ENCODE measurements at places on chromosomes 4 and X.

- DNase-seq = no peak
Observed at GRCh38 chr4:26226629-26227376, 94.0 kb upstream of the RBPJ start.

DNA sequence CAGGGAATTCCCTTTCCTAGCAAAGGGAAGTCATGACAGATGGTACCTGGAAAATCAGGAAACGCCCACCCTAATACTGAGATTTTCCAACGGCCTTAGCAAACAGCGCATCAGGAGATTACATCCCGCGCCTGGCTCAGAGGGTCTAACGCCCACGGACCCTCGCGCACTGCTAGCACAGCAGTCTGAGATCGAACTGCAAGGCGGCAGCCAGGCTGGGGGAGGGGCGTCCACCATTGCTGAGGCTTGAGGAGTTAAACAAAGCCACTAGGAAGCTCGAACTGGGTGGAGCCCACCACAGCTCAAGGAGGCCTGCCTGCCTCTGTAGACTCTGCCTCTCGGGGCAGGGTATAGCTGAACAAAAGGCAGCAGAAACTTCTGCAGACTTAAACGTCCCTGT is 507.7 kb downstream of the ZIC3 start:
- DNase-seq = no peak

DNA sequence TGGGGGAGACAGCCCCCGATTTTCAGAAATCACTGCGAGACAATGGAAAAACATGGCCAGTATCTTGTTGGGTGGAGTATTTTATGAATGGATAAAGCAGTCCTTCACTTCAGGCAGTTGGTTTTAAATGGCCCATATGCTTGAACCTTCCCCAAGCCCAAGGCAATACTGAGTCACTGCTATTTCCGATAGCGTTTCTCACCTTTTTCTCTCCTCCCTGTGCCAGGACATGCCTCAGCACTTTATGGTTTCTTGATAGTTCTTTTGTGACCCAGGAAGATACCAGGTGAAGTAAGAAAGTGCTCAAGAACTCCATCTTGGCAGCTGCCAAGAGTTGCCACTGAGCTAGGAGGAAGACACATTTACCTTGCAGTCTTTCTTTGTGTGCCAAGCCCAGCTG is 26.8 kb upstream of the ESX1 start:
- no peak for DNase-seq

GRCh38 chrX:152735860-152736511 is 2.4 kb downstream of the MAGEA12 start:
- DNase-seq = no peak

- no peak for DNase-seq
Observed at GRCh38 chr4:89305712-89306437, 1.7 kb downstream of the GPRIN3 start.

- no peak for DNase-seq
Observed at GRCh38 chr4:168291242-168291641, 27.3 kb downstream of the DDX60 start.

DNA sequence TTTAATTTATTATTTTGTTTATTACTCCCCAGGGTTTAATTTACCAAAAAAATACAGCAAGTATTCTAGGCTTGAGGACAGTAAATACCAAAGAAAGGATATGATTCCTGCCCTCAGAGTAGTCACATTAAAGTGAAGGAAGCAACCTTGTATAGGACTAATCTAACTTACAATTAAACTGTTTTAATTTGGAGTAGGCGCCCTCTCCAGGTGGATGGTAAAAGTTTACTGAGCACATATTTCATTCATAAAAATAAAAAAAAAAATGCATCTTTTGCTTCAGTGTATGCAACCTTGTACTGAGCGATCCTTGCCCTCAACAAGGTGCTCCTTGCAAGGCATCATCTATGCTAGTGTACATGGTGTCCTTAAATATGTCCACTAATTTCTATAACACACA is 72.0 kb upstream of the MAGEB16 start:
- no peak for DNase-seq

- peak; percentile 78 for DNase-seq
Observed at GRCh38 chr4:173264684-173265185, 69.4 kb downstream of the HMGB2 start.

DNA sequence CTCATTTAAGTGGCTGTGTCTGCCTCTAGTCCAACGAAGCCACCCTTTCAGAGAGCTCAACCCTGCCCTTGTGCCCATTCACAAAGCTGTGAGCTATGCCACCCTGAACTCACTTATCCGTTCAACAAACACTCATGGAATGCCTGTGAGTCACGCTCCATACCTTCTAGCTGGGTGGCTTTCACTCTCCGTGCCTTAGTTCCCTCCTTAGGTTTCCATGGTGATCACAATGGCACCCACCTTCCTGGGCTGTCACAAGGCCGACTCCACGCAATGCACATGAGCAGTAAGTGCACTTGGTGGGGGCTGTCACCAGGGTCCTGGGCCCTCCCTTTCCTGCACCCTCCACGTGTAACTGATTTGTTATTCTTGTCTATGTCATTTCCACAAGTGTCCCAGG is 37.2 kb upstream of the PPP2R2C start:
- no peak for DNase-seq

DNA sequence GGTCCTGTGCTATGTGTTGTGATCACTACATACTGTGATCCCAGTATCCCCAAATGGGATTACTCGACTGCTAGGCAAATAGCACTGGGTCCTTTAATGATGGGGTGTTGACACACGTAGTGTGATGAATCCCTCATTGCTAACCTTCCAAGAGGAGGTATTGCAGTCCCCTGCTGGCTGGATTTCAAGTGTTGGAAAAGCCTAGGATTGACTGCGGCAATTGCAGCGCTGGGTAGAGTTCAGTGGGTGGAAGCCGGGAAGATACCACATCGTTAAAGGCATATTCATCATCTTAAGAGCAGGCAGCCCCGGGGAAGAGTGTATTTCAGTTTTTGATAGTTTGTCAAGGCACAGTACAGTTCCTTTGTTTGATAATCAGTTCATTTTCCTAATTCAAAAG is 159.9 kb downstream of the TRIML1 start:
- no peak for DNase-seq

DNA sequence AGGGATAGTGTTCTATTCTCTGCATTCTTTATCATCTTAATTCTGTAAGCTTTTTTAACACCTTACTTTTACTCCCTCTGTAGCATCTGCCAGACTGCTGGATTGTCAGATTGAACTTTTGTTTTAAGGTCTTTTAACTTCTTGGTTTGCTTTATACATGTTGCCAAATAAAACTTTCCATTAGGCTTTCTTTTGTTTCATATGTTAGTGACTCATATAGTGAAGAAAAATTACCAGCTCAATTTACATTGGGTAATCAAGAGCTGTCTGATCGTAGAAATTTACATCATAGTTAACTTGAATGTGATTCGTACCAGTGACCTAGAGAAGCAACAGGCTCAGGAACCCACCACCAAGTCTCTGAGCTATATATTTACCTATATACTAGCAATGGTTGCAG is 28.5 kb upstream of the KLHL4 start:
- no peak for DNase-seq

- no peak for DNase-seq
Observed at GRCh38 chrX:146243041-146243440, 425.4 kb downstream of the SLITRK2 start.

DNA sequence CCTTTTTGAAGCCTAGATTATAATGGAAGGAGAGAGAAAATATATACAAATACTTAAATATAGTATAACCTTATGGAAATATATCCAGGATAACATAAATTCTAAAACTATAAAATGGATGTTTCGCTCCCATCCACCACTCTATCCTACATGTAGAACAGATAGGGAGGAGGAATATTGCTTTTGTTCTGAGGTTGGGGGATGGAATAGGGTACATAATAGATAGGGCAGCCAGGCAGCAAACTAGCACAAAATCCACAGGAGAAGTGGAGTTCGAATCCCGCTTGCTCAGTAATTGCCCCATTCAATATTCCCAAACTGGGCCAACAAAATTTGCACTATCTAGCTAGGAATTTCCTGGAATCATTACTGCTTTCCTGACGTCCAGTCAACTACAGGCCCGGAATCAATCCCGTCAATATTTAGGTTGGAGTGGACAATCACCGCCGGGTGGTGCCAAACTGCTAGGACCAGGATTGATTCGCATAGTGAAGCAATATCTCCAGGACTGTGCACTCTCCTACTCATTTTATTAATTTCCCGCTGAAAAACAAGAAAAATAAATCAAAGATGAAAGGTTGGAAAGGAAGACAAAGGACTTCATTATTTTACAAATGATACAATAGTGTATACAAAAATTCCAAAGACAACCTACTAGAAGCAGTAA is 40.4 kb upstream of the PAPSS1 start:
- no peak for DNase-seq

- DNase-seq = no peak
Observed at GRCh38 chr4:139786494-139787354, 121.1 kb downstream of the MGST2 start.

Measured in NCI-H1105 (cell line).